ENCODE measurements at places on chromosomes 3 and 15.

DNA sequence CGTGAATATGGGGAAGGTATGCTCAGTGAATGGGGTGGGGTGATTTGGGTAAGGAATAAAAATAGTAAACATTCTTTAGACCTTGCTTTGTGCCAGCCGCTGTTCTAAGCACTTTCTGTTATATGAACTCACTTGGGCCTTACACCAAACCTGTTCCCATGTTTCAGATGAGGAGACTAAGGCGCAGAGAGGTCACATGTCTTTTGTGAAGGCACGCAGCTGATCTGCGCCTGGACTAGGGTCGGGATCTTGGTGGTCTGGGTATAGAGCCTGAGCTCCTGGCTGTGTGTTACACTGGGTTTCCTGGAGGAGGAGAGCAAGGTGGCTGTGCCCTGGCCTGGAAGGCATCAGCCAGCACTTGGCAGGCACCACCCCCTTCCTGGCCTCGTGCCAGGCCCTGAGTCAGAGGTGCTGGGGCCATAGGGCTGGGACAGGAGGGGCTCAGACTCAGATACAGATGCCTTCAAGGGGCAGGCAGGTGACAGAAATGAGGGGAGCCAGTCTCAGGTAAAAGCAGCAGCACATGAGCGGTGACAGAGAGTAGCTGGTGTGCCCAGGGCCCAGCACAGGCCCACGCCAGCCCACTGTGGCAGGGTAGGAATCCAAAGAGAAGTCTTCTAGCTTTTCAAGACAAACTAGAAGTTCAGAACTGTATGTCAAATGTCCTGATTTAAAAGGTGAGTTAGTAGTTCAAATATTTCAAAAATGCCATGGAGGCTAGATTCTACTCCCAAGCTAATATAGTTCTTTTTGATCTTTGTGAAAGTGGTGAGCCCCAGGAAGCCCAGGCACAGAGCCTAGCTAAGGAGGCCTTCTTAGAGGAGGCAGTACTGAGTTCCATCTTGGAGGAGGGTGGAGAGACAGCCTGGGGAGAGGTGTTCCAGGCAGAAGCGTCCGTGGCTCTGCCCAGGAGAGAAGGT lies 83.1 kb downstream of the DNAJB8 start:
- DNase-seq = peak; percentile 40

GRCh38 chr15:26433818-26434217 lies 339.0 kb downstream of the GABRB3 start:
- DNase-seq = no peak

- no peak for DNase-seq
Measured at GRCh38 chr3:153215966-153216365, 53.9 kb downstream of the RAP2B start.

GRCh38 chr15:53251996-53252395 lies 461.9 kb upstream of the ONECUT1 start:
- DNase-seq = no peak

- no peak for DNase-seq
Measured at GRCh38 chr3:134621854-134622253, 29.0 kb downstream of the KY start.

DNA sequence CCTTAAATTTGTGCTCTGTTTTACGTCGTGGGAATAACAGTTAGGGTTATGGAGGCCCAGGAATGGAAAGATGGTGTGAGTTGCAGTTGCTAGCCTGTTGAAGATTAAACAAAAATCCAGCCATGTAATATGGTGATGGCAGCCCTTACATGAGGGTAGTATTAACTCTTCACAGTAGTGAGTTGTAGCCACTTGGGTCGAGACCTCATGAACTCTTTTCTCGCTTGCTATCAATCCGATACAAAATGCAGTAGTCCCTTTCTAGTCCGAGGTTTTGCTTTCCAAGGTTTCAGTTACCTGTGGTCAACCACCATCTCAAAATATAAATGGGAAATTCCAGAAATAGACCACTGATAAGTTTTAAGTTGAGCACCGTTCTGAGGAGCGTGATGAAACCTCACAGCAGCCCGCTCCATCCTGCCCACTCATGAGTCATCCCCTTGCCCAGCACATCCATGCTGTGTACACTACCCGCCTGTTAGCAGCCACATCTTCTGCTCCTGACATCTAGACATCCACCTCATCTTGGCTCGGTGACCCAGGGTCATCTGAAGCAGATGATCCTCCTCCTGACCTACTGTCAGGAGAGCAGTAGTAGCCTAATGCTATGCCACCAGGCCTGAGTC lies 177.9 kb downstream of the CDIN1 start:
- DNase-seq = no peak

GRCh38 chr3:48047841-48048464 lies 31.7 kb upstream of the MAP4 start:
- no peak for DNase-seq

DNA sequence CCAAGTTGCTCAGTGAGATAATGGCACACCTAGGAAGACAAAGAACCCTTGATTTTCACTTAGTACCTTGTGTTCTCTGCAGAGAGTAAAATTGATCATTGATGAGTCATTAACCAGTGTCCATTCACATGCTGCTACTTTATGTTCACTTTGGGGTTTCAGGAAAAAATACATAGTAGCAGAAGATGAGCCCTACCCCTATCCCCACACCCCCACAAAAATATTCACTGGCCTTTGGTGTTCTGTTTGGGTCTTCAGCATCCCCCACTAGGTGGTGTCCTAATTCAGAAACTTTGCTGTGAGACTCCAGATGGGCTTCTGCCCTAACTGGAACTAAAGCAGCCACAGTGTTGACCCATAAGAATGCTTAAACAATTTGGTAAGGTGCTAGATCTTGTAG lies 178.8 kb downstream of the KLHL25 start:
- DNase-seq = no peak

DNA sequence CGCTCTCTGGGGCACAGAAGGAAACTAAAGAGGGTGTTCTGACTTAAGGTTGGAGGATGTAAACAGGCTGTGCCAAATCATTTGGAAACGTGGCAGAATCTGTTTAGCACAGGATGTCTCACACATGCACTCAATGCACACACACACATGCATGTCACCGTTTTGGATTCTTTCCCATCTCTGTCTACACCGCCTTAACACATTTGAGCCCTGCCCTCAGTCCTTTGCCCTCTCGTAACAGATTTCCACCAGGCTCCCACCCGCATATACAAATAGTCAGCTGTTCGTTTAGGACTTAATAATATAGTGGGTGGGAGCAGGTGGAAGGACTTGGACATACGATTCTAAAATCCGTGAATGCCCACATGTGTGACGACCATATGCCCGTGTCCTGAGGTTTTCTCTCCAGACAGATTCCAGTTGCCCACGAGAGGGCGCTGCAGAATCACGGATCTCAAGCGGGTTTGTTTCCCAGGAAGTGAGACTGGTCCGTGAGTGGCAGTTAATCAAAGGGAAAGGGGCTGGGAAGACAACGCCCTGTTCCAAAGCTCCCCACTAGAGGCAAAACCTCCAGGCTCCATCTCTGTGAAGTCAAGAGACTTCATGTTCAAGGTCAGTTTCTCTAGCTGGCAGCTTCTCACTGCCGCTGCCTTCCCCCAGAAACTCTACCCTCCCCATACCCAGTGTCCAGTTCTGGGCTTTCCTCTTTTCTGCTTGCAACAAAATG lies 44.5 kb downstream of the NOX5 start:
- DNase-seq = peak; percentile 68

DNA sequence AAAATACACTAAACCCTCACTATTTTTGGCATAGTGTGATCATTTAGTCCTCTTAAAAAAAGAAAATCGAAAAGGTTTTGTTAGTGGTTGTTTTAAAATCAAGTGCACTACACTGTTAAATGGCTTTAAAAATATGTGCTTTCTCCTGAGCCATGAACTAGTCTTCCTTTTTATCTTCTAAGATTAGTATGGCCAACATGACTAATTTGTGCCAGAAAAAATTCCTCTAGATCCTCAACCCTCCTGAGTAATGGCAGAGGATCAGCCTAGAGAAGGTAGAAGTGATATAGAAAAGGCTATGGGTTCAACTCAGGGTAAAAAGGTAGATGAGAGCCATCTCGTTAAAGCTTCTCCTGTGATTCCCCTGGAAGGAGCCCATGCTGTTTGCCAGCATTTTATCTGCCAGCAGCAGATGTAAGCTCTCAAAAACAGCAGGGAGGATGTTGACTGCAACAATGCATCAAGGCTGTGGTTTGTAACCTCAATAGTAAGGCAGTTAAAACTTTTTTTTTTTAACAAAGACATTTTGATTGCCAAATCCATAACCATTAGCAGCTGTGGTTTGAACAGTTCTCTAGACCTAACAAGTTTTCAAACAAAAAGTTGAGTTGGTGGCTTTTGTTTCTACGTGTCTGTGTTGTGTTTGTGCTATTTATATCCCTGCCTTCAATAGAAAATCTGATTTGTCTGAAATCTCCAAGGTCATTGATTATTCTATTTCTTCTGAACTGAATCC lies 30.2 kb upstream of the ZNF609 start:
- peak; percentile 2 for DNase-seq

DNA sequence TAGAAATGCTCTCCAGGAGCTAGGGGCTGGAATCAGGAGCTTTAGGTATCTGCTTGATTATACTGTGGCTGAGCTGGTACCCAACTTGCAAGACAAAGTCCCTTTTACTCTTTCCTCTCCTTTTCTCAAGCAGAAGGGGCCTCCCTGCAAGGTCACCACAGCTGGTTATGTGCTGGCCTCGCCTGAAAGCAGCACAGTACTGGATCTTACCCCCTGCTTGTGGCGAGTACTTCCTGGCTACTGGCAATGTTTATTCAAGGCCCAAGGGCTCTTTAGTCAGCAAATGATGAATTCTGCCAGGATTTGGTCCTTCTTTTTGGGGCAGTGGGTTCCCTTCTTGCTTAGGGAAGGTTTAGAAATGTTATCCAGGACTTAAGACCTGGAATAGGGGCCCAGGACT lies 234.6 kb downstream of the RAP2B start:
- no peak for DNase-seq

DNA sequence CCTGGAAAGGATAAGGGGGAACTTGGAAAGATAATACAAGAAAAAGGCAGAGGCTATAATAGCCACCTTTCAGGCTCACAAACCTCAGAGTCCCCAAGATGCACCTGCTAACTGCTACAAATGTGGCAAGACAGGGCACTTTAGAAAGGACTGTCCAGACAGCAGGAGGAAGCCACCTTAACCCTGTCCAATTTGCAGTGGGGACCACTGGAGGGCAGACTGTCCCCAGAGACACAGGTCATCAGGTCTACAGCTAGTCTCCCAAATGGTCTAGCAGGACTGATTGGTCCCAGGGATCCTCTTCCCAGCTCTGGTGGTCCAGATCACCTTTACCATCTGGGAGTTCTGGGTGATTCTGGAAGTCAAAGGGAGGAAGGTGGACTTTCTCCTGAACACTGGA lies 882.5 kb upstream of the GBE1 start:
- DNase-seq = no peak

GRCh38 chr3:171640520-171641412 lies 169.5 kb downstream of the PLD1 start:
- DNase-seq = no peak

- no peak for DNase-seq
Measured at GRCh38 chr3:52779011-52779836, 1.8 kb downstream of the ITIH1 start.

GRCh38 chr15:66713843-66714508 lies 11.9 kb downstream of the SMAD6 start:
- DNase-seq = no peak

DNA sequence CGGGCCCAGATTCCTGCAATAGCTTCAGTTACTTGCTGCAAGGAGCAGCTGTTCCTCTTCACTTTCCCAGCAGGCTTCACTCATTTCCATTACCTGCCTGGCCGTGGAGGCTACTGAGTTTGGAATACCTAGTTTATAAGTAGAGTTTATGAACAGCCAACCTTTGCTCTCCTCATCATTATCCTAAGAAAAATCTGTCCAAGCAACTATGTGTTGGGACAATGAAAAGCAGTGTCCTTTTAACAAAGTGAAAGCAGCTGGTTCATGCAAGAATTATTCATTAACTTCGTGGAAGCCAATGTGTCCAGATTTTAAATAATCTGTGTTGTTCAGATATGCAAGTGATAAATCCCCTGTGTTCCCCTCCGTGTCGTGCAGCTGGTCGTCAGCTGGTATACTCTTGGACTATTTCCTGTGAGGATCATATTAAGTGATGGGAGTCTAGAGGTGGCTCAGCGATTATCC lies 39.3 kb upstream of the SSR3 start:
- DNase-seq = no peak

- no peak for DNase-seq
Measured at GRCh38 chr15:34501131-34501530, 63.5 kb upstream of the GOLGA8A start.

DNA sequence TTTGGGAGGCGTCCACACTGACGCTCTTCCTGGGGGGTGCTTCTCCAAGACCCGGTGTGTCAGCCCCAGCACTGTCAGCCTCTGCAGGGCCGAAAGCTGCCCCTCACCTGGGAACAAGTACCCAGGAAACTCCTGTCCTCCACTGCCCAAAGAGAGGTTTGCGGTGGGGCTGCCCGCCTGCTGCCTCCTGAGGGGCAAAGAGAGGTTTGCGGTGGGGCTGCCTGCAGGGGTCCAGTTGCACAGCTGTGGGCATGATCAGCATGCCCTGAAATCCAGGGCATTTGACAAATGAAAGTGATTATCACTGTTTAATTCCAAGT lies 15.1 kb upstream of the SNRPA1 start:
- DNase-seq = no peak

GRCh38 chr3:167835953-167836352 lies 100.4 kb downstream of the SERPINI1 start:
- DNase-seq = no peak

- DNase-seq = no peak
Measured at GRCh38 chr15:91383532-91383931, 283.5 kb downstream of the SV2B start.

GRCh38 chr3:102207151-102207571 lies 227.7 kb upstream of the ZPLD1 start:
- DNase-seq = no peak

DNA sequence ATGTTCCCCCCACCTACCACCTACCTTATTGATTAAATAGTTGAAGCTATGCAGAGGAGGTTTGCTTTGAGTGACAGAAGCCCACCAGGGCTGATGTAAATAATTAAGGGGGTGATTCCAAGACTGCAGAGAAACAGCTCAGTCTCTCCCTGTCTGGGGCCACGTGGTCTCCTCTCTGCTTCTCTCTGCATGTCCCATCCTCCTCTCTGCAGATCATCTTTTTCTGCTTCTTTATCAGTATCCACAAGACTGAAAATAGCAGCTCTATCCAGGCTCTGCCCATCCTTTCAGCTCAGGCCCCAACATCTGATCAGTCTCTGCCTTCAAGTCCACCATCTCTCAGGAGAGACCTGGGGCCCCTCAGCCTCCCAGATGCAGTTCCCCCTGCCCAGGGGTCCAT lies 110.8 kb downstream of the ANP32A start:
- no peak for DNase-seq

- DNase-seq = no peak
Measured at GRCh38 chr3:10379961-10380360, 59.0 kb upstream of the SEC13 start.

DNA sequence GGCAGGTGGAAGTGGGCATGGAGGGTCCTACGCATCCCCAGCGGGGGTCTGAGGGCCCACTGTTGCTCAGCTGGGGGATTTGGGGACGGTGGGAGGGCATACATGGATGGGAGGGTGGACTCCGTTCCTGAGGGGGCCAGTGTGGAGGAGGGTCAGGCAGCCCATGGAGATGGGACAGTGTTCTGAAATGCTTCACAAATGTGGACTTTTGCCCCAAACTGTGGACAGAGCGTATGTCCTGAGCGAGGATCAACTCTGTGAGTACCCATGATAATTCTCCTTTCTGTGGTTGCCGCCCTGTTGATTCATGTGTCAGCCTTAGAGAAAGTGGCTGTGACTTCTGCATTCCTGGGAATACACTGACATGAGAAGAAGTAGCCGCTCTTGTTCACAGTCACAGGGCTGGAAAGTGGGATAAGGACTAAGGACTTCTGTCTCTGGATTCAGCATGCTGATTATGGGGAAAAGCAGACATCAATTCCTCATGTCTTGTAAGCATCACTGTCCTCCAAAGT lies 33.4 kb downstream of the SMAD3 start:
- DNase-seq = no peak

GRCh38 chr3:191385101-191385500 lies 54.8 kb upstream of the UTS2B start:
- no peak for DNase-seq

Measured in activated T-helper 1 cell treated with anti-CD3 and anti-CD28 coated beads, Interleukin-2, amount 50 U/mL, for 16 hours (primary cell).